ENCODE measurements at places on chromosomes 1 and 21.

- no peak for DNase-seq
These were observed 2.4 kb upstream of the MFSD2A start for GRCh38 chr1:39952359-39953110.

DNA sequence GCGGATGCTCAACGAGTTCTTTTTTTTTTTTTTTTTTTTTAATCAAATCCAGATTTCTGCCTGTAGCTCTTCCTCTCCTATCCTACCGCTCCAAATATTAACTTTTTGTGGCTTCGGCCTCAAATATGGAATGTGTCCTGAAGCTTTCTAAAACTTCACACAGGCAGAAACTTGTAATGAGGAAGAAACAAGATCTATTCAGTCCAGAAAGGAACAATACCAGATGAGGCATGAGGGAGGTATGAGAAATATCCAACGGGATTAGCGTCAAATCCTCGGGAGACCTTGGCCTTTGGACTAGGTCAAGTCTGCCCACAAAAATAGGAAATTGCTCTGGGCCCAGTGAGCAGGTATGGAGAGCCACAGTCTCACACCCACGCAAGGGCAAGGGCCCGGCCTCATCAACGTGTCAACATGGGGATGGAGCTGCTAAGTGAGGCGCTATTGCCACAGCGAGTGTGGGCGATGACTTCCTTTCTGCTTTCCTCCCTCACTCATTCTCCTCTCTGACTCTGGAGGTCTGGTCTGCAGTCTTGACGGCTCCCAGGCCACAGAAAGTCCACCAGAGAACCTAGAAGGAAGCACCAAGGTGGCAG lies 66.6 kb downstream of the BCAR3 start:
- DNase-seq, result peak; percentile 40

DNA sequence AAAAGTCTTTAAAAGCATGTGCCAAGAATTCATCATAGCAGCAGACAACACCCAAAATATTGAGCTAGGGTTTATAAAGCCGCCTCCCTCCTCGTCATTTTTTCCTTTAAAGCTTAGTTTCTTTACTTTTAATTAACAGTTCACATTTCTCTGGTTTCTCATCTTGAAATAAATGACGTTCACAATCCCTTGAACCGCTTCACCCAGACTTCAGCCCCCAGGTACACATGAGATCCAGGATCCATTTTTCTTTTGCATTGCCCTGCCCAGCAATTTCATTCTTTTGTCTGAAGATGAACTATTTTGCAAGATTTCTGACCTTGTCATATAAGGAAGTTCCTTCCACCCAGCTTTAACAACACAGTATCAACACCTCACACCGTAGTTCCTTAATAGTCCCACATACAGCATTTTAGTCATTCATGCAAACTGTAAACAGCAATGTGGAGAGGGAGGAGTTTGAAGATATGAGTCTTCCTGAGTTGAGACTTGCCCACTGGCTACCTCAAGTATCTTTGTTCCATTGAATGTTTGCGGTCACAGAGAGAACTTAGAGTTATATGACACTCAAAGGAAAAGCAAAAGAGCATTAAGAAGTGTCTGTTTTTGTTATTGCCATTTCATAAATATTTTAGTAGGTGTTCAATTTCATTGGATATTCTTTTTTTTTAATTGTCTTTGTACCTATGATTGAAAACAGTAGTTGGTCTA lies 35.3 kb upstream of the CACYBP start:
- DNase-seq, result peak; percentile 22

GRCh38 chr1:153623101-153623500 lies 4.2 kb downstream of the S100A13 start:
- no peak for DNase-seq

- DNase-seq, result no peak
These were observed 1.4 kb downstream of the UCK2 start for GRCh38 chr1:165828669-165829329.

DNA sequence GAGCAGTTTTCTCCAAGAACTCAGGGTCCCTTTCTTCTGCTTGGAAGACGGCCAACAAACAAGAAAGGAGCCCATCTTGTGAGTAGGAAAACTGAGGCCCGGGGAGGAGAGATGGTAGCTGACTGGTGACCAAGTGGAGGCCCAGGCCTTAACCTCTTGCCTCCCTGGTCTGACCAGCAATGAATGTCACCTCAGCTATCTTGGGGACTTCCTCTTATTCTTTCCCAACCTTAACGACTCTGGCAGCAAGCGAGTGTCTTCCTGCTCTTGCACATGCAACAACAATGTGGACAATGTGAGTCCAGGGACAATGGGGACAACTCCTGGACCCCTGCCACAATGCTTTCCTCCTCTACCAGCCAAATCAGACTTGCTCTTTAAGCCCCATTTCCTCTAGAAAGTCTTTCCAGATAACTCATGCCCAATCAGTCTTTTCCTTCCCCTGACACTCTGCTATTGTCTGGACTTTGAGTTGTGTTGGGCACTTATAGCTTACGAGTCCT lies 12.6 kb downstream of the HSPG2 start:
- DNase-seq, result no peak

- no peak for DNase-seq
These were observed 123.0 kb upstream of the IGSF21 start for GRCh38 chr1:17984583-17984982.

- DNase-seq, result no peak
These were observed 30.8 kb downstream of the SPAG17 start for GRCh38 chr1:118154220-118154619.

- DNase-seq, result no peak
These were observed 57.2 kb downstream of the EDN2 start for GRCh38 chr1:41427122-41427913.

DNA sequence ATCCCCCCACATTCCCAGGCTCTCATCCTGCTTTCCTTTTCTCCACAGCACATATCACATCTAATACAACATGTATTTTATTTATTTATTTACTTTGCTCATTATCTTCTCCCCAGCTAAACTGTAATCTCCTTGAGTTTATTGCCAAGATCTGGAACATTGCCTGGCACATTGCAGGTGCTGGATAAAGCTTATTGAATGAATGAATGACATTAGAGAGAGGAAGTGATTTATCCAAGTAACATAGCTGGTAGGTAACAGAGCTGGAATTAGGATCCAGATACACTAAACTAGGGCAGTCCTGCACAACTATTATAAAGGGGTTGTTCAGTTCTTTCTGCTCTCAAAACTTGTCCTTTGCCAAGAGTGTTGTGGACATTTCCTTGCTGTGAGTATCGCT lies 8.6 kb upstream of the PTAFR start:
- DNase-seq, result no peak

GRCh38 chr21:34255073-34255472 lies 108.7 kb upstream of the KCNE2 start:
- no peak for DNase-seq

- no peak for DNase-seq
These were observed at the start of gene RAP1GAP for GRCh38 chr1:21669258-21670058. TSS of gene RAP1GAP (minus strand) at chr1:21669357. CDS start at chr1:21620032, 49,325 bp downstream.

- no peak for DNase-seq
These were observed 140.5 kb downstream of the NTPCR start for GRCh38 chr1:233090746-233091494.

GRCh38 chr1:63000508-63000907 lies 216.6 kb downstream of the ATG4C start:
- no peak for DNase-seq

GRCh38 chr1:21012937-21013336 lies 163.8 kb downstream of the EIF4G3 start:
- no peak for DNase-seq

DNA sequence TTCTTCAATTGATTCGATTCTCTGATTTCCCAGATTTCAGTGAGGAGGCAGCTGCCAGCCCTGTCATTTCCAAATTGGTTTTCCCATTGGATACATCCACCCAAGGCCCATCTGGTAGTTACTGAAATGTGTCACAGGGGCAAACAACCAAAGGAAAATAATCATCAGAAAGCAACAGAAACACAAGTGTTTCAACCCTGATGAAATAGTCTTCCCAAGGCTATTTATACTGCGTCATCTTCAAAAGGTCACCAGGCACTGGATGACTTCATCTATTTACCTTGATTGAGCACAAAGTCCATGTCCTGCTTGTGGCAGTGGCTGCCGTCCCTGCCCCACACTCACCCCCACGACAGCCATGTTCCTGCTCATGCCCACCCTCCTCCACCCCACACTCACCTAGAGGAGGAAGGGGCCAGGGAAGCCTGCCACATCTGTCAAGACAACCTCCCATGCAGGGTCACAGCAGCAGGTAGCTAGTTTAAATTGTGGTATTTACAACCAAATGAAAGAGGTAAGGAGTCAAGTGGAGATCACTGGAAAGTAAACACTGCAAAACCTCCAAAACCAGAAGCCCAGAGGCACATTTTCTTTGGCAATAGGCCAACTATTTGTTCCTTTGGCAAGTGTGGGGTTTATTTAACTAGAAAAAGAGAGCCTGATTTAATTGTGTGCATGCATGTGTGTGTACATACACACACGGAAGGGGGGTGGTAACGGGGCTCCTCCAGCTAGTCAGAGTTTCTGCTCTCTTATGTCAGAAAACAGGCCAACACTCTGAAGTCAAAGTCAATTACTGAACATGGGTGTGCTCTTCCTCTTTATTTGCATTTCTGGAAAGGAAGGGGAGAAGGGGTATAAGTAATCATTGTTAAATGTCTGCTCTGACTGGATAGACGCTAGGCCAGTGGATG lies 49.5 kb upstream of the RAB4A start:
- no peak for DNase-seq

DNA sequence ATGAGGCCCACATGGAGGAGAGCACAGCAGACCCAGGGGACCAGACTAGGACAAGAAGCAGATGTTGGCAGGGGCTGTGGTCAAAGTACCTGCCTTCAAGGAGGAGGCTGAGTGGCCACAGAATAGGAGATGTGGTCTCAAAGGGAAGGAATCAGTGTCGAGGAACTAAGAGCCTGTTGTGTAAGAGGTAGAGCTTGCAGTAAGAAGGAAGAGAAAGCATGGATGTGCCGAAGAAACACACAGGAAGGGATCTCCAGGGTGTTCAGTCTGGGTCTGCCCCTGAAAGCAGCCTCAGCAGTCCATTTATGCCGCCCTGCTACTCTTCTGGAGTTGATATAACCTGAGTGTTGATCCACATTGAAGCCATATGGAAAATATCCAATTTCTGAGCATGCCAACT lies 83.9 kb downstream of the NID1 start:
- no peak for DNase-seq

GRCh38 chr1:226625832-226626576 lies 77.4 kb downstream of the STUM start:
- no peak for DNase-seq

DNA sequence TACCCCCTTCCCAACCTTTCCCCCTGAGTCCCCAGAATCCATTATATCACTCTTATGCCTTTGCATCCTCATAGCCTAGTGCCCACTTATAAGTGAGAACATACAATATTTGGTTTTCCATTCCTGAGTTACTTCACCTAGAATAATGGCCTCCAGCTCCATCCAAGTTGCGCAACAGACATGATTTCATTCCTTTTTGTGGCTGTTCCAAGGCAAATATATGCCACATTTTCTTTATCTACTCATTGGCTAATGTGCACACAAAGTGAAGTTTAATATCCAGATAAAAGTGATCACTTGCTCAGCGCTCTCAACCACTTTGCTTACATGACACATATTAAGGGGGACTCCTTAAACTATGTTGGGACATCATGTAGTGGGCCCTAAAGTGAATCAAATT lies 72.4 kb upstream of the TIAM1 start:
- no peak for DNase-seq

- no peak for DNase-seq
These were observed 871 bp upstream of the ETS2 start for GRCh38 chr21:38804789-38805327.

DNA sequence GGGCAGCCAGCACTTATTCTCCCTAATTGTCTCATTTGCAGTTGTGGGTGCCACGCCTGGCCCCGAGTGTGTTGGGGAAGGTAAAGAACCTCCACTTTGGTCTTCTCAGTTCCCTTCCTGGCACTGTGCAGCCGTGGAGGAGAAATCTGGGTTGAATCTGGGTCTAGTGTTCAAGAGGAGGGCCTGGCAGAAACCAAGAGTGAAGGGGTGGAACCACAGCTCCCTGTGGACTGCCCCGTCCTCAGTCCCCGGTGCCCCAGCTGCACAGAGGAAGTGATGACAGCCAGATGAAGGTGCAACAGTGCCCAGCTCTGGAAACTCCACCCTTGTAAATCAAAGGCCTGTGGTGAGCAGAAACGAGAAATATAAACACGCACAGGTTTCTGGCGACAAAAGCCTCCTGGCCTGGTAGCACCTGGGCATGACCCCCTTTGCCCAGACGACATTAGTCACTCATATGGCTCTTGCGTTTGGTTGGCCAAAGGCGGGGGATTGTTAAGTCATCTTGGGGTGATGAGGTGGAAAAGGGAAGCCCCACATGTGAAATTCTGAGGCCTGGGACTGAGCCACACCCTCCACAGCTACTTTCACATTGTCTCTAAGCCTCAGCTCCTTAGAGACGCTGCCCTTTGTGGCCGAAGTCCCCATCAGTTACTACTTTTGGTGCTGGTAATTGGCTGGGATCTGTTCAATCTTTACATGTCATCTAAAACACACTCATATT lies 4.2 kb upstream of the ECE1 start:
- DNase-seq, result peak; percentile 85

GRCh38 chr1:48644905-48645605 lies 131.6 kb downstream of the BEND5 start:
- DNase-seq, result no peak

GRCh38 chr1:106907795-106908194 lies 148.7 kb upstream of the PRMT6 start:
- no peak for DNase-seq

DNA sequence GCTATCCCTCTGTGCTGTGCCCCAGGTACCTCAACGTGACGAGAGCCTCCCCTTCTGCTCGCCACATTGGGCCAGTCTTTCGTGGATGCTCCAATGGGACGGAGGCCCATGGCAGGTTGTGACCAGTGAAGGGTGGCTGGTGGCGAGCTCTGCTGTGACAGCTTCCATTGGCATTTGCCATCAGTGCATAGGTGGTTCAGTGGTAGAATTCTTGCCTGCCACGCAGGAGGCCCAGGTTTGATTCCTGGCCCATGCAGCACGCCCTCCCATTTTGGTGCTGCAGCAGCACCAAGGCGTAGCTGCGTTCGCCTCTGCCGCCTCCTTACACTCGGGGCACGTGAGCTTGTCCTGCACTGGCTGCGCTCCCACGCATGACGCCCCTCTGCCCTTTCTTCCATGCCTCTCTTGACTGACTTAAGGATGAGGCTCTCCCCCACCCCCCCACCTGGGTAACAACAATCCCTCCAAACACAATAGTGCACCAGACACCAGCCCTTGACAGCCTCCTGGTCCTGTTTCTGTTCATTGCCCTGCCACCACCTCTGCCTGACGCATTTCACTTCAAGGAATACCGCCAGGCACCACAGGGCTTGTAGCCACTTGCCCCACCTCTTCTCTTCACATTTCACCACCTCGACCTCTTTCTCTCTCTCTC lies 24.7 kb upstream of the FCGR2A start:
- DNase-seq, result no peak

DNA sequence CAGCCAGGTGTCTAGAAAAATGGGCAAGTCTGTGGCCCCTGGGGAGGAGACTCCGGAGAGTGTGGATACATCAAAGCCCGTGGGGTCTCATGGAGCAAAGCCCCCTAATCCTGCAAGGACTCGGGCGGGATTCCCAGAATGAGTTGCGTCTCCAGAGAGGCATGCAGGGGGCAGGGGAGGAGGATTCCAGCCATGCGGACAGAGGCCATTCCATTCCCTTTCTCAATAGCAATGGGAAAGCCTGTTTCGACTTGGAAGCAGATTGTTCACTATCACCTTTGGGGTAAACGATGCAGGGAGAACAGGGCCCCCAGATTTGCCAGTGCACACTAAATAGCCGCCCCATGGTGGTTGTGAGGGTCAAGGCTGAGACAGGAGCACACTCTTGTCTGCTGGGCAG lies 15.4 kb upstream of the PRDM15 start:
- DNase-seq, result no peak
